Stimulated activated CD4-positive, alpha-beta T cell treated with anti-CD3 and anti-CD28 coated beads, TNF-alpha, amount 100 ng/mL, for 24 hours (primary cell): ENCODE measurements at places on chromosomes 7 and 10.

DNA sequence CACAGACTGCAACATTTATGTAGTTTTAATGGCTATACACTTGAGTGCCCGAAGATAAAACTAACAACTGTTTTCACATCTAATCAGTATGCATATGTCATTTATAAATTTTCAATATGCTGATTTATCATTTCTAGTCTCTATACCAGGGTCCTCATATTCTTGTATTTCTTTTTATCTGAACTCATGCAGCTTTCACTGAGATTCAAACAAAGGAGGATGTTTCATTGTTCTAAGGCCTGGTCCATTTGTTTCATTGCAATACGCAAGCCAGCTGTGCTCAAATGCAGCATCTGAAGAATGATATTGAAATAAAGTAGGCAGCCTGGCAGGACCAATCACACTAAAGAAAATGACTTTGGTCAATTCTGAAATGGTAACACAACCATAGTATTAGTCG is 31.7 kb downstream of the MAGI2 start:
- DNase-seq: no peak

GRCh38 chr7:129066290-129067131 is 11.6 kb upstream of the TNPO3 start:
- DNase-seq: no peak

GRCh38 chr10:94038024-94038423 is 44.3 kb downstream of the PLCE1 start:
- no peak for DNase-seq

DNA sequence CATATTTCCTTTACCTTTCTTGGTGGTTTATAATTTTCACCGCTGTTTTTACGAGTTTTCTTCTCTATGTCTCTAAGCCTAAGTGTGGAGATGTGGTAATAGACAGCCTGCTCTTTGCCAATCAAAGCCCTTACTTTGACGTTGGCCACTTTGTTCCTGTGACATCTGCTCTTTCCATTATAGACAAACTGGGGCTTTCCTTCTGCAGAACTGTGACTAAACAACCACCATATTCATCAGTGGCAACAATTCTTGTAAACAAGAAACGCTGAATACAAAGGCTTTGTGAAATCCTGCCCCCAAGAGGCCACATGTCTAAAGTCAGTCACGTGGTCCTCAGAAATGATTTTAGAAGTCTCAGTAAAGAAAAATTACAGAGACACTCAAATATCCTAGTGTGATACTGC is 59.6 kb upstream of the CAPZA2 start:
- DNase-seq: peak; percentile 23

GRCh38 chr10:17351506-17351905 is 102.9 kb downstream of the ST8SIA6 start:
- no peak for DNase-seq

- no peak for DNase-seq
Measured at GRCh38 chr7:44097064-44097932, 6.8 kb upstream of the AEBP1 start.

GRCh38 chr10:62503872-62504271 is 129.7 kb downstream of the ZNF365 start:
- DNase-seq: no peak

DNA sequence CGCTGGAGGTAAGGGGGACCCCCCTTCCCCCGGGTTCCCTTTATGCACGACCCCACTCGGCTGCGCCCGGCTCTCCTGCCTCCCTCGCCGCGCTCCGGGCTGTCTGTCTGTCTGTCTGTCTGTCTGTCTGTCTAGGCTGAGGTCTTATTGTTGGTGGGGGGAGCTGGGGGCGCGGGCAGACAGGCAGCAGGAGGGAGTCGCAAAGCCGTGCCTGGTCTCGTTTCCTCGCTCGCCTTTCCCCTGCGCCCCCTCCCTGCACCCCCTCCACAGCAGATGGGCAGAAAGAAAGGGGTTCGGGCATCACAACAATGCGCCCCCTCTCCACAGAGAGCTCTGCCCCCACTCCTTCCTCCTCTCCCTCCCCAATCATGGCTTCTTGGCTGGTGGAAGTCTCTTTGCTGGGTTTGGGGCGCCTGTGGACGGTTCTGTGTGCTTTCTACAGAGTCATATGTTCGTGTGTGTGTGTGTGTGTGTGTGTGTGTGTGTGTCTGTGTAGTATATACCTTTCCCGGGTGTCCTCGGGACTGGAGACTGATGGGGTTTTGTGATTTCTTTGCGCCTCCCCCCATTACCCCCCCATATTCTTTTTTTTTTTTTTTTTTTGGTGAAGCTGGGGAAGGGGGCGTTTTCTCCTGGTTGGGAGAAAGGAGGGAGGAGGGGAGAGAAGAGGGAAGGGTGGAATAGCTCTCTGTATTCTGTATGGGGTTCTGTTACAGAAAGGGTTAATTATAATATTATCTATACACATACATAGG is 1.9 kb downstream of the AUTS2 start:
- DNase-seq: no peak

- DNase-seq: no peak
Measured at GRCh38 chr7:94701555-94701973, 45.6 kb upstream of the SGCE start.

- DNase-seq: no peak
Measured at GRCh38 chr10:123555616-123556015, 110.5 kb upstream of the GPR26 start.

GRCh38 chr10:100510533-100511308 is 8.9 kb downstream of the SEC31B start:
- peak; percentile 16 for DNase-seq

- no peak for DNase-seq
Measured at GRCh38 chr10:108789919-108790318, 1133.4 kb downstream of the XPNPEP1 start.

- DNase-seq: no peak
Measured at GRCh38 chr10:101120884-101121653, 10.0 kb upstream of the TLX1 start.

DNA sequence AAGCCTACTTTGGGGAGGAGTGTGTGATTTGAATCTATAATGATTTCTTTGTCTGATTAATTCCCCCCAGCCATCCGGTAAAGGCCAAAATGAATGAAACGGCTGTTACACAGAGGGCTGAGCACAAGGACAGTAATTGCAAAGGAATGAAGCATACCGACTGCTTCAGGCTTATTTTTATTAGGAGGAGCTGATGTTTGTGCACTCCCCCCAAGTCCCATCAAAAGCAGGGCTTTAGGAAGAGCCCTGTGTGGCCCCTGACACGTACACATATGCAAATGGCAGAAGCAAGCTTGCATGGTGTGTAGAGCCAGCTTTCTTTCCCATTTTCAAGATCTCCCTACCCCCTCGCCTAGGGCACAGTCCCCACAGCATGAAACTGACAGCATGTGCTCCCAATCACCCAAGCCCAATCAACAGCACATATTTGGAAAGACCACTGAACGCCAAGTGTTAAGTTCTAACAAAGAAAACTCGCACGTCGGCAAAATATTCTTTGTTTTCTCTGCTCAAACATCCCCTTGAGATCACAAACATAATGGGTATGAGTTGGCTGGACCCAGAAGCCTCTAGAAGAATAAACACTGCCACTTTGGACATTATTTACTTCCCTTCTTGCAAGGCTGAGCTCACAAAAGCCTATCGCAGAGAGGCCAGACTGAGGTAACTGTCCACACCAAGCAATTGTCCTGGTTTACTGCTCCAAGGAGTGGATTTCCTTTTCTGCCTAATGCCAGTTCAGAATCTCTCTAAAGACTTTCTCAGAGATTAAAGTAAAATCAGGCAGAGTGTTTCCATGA is 143.0 kb downstream of the CUBN start:
- no peak for DNase-seq

- DNase-seq: no peak
Measured at GRCh38 chr10:99709480-99710229, 22.3 kb downstream of the COX15 start.

GRCh38 chr10:33249659-33250345 is 84.7 kb downstream of the NRP1 start:
- DNase-seq: no peak
